ENCODE measurements at places on chromosomes 13 and 19. TPM values are rescaled to one million over a fixed set of nuclear protein-coding genes. Genes with fewer than 3 reads are reported as not detected.

GRCh38 chr19:17654993-17655392 is 33.2 kb downstream of the UNC13A start:
- no peaks in the 10 kb centered on the region for H3K27me3 ChIP-seq
- no peaks in the 10 kb centered on the region for H3K4me1 ChIP-seq
- no peak overlapping the region for H3K27ac ChIP-seq

DNA sequence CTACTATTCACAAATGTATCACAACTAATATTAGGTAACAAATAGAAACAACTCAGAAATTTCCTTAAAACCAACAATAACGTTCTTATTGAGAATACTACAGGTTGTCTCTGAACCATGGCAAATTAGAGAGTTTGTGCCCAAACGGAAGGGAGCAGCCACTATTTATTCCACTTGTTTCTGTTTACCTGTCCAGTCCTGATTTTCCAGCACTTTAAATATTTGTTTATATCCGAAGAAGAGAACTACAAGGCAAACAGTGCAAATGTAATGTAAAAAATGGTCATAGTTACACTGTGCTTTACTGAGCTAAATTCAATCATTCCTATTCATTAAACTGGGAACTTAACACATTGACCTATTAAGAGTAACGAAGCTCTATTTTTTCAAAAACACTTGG is 9.2 kb downstream of the SUCLA2 start:
- H3K36me3 ChIP-seq = peaks cover 35% of the 10 kb centered on the region
- H3K27ac ChIP-seq = no peak overlapping the region
- H3K4me1 ChIP-seq = no peaks in the 10 kb centered on the region
- no peaks in the 10 kb centered on the region for H3K27me3 ChIP-seq
- DNase-seq = no peak
- H3K4me3 ChIP-seq = no peak overlapping the region

DNA sequence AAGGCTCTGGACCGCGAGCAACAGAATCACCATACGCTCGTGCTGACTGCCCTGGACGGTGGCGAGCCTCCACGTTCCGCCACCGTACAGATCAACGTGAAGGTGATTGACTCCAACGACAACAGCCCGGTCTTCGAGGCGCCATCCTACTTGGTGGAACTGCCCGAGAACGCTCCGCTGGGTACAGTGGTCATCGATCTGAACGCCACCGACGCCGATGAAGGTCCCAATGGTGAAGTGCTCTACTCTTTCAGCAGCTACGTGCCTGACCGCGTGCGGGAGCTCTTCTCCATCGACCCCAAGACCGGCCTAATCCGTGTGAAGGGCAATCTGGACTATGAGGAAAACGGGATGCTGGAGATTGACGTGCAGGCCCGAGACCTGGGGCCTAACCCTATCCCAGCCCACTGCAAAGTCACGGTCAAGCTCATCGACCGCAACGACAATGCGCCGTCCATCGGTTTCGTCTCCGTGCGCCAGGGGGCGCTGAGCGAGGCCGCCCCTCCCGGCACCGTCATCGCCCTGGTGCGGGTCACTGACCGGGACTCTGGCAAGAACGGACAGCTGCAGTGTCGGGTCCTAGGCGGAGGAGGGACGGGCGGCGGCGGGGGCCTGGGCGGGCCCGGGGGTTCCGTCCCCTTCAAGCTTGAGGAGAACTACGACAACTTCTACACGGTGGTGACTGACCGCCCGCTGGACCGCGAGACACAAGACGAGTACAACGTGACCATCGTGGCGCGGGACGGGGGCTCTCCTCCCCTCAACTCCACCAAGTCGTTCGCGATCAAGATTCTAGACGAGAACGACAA is 1.8 kb downstream of the PCDH17 start:
- no peak overlapping the region for H3K4me3 ChIP-seq
- H3K27me3 ChIP-seq = peaks cover 19% of the 10 kb centered on the region
- no peaks in the 10 kb centered on the region for H3K36me3 ChIP-seq
- H3K27ac ChIP-seq = no peak overlapping the region

GRCh38 chr13:93226623-93227279 is at the start of gene GPC6:
GPC6 (plus strand) TSS chr13:93226807.
- peaks cover 16% of the 10 kb centered on the region for H3K27me3 ChIP-seq
- no peak within 1 kb of the TSS for H3K27ac ChIP-seq
- H3K4me1 ChIP-seq = no peaks in the 10 kb centered on the region
- H3K36me3 ChIP-seq = no peaks in the 10 kb centered on the region
- no peak for DNase-seq

GRCh38 chr13:75610466-75610865 is 25.7 kb upstream of the LMO7 start:
- no peak overlapping the region for H3K4me3 ChIP-seq
- H3K27me3 ChIP-seq = no peaks in the 10 kb centered on the region
- no peak for DNase-seq
- H3K4me1 ChIP-seq = no peaks in the 10 kb centered on the region
- no peak overlapping the region for H3K27ac ChIP-seq

DNA sequence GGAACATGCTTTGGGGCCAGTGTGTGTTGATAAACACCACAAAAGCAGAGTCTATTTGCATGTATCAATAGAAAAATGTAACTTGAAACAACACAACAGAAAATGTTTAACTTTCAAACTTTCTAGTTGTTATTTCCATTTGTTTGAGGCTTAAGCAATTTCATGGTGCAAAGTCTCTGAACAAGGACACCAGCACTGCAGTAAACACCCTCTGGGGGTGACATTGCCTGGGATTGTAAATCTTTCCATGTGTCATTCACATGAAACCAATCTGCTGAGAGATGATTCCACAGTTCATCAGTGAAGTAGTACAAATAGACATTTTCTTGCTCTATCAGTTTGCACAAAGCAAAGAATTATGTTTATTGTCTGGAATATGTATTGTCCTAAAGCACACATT is 124.5 kb downstream of the ITGBL1 start:
- no peak for DNase-seq
- H3K27ac ChIP-seq = no peak overlapping the region
- H3K27me3 ChIP-seq = no peaks in the 10 kb centered on the region

GRCh38 chr19:42361545-42361910 is 28.6 kb downstream of the CNFN start:
- H3K4me1 ChIP-seq = peaks cover 14% of the 10 kb centered on the region
- no peak overlapping the region for H3K4me3 ChIP-seq
- peaks cover 5% of the 10 kb centered on the region for H3K36me3 ChIP-seq
- H3K27ac ChIP-seq = no peak overlapping the region

DNA sequence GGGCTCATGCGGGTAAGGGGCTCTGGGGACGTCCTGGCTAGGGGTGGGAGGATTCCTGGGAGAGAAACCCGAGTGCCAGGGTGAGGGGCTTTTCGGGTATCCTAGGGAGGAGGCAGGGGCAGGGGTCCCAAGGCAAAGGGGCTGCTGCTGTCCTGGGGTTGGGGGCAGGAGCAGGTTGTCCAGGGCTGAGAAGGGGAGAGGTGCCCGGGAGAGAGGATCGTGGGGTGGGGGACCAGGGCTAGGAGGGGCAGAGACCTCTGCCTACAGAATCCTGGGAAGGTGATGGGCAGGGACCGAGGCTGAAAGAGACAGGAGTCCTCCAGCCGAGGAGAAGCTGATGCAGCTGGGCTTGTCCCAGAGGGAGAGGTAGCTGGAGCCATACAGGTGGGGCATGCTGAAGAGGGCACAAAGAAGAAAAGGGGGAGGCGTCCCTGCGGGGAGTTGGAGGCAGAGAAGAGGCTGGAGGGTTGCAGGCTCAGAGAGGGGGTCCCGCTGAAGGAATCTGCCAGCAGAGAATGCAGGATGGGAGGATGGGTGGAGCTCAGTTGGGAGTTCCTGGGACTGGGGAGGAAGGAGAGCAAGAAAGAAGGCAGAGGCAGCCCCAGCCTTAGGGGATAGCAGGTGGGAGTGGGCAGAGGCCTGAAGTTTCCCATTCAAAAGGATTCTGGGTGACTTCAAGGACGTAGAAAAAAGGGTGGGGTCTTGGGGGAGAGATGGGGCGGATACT is 574 bp downstream of the CYP2S1 start:
- no peaks in the 10 kb centered on the region for H3K36me3 ChIP-seq
- peaks cover 13% of the 10 kb centered on the region for H3K4me1 ChIP-seq
- DNase-seq = no peak
- no peak overlapping the region for H3K27ac ChIP-seq
- peaks cover 7% of the 10 kb centered on the region for H3K27me3 ChIP-seq
- H3K4me3 ChIP-seq = no peak overlapping the region

DNA sequence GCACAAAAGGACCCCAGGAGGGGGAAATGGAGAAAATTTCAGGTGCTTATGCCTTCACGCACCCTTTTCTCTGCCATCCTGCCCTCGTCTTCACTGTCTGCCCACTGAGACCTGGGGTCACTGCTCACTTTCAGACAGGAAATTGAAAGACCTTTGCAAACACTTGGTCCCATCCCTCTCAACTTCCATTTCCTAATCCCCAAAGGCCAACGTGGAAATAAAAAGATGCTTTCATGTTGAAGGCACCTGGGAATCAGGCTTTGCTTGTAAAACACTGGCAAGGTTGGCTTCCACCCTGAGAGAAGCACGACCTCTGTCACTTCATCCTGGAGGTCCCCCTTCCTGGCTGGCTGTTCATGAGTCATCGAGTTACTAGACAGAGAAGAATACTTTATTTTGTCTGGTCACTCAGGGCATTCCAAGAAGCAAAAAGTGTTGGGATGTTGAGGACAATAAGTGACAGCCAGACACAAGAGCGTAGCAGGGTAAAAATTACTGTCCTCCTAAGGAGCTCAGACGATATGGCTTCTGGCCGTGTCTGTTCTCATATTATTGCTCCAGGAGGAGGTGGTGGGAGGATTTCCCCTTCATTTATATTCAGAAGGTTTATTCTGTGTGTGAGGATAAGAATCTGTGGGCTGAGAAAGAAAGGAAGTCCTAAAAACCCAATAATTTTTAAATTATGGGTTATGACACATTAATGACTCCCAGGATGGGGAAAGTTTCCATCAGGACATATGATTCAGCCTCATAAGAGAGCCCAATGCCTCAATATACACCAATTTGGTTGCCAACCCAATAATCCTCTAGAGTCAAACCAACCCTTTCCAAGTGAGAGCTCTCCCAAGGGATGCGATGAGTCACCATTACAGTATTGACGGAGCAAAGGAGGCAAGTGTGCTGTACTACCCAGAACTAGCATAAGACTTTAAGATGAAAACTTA is 409.0 kb downstream of the COG6 start:
- no peaks in the 10 kb centered on the region for H3K36me3 ChIP-seq
- no peaks in the 10 kb centered on the region for H3K27me3 ChIP-seq
- no peak for DNase-seq

DNA sequence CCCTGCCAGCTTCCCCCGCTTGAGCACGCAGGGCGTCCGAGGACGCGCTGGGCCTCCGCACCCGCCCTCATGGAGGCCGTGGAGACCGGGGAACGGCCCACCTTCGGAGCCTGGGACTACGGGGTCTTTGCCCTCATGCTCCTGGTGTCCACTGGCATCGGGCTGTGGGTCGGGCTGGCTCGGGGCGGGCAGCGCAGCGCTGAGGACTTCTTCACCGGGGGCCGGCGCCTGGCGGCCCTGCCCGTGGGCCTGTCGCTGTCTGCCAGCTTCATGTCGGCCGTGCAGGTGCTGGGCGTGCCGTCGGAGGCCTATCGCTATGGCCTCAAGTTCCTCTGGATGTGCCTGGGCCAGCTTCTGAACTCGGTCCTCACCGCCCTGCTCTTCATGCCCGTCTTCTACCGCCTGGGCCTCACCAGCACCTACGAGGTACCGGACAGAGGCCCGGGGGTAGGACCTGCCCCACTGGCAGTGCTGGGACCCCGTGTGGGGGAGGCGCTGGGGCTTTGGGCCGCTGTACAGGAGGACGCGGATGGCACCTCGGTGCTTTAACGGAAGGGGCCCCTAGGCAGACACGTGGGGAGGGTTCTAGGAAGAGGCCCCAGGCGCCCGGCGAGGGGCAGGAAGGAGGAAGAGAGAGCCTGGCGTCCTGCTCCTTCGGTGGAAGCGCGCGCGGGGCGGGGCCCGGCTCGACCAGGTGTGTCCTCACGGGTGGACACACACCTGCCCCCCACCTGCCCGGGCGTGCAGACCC is 681 bp downstream of the SLC5A5 start:
- peaks cover 29% of the 10 kb centered on the region for H3K4me1 ChIP-seq
- peak; percentile 55 for DNase-seq
- H3K27me3 ChIP-seq = peaks cover 18% of the 10 kb centered on the region
- H3K36me3 ChIP-seq = no peaks in the 10 kb centered on the region
- H3K4me3 ChIP-seq = peak overlapping the region; percentile 6
- no peak overlapping the region for H3K27ac ChIP-seq

GRCh38 chr13:25632166-25632888 is 260.6 kb downstream of the ATP8A2 start:
- no peak overlapping the region for H3K4me3 ChIP-seq
- DNase-seq = no peak
- H3K27me3 ChIP-seq = peaks cover 2% of the 10 kb centered on the region
- H3K27ac ChIP-seq = no peak overlapping the region

GRCh38 chr19:16897856-16898161 is 9.0 kb downstream of the F2RL3 start:
- H3K4me1 ChIP-seq = peaks cover 59% of the 10 kb centered on the region
- H3K4me3 ChIP-seq = peak overlapping the region; percentile 48
- no peaks in the 10 kb centered on the region for H3K27me3 ChIP-seq

DNA sequence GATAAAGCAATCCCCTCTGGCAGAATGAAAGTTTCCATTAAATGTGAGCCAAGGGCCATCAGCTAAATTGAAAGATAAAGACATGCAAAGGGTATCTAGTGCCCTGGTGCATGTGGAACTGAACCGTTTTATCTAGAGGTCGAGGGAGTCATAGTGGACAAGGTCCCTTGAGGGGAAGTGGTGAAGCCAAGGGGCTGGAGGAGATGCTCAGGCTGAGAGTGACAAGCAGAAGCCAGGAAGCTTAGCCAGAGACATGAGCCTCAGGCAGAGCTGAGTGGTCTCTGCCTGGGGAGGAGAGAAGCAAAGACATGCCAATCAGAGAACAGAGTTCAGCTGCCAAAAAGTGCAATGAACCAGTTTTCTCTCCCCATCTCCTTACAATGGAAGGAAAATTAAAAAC is 68.1 kb upstream of the SLC10A2 start:
- no peak for DNase-seq
- H3K4me1 ChIP-seq = no peaks in the 10 kb centered on the region
- no peaks in the 10 kb centered on the region for H3K27me3 ChIP-seq
- no peaks in the 10 kb centered on the region for H3K36me3 ChIP-seq

DNA sequence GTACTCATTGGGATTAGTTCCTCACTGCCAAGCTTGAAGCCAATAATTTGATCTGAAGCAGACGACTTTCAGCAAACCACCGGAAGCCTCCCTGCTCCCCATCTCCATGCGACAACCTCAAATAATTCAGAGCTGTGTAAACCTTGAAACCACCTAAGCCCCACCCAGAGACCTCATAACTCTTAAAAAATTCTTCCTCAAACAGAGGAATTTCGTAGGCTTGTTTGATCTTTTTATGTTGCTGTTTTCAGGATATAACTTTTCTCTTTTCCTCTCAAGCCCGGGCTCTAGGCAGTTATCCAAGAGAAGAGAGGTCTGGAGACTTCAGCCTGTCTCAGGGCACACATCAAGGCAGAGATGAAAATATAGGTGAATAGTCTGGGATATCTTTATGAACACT is 311.6 kb downstream of the KCNRG start:
- no peak overlapping the region for H3K27ac ChIP-seq
- H3K27me3 ChIP-seq = no peaks in the 10 kb centered on the region
- DNase-seq = no peak
- no peak overlapping the region for H3K4me3 ChIP-seq
- H3K36me3 ChIP-seq = no peaks in the 10 kb centered on the region

SYNGR4 gene
- not detected for total RNA-seq

UPK1A gene
- total RNA-seq = not detected

CAPNS1 gene
- 569 TPM for total RNA-seq

METTL21C gene
- not detected for total RNA-seq

All from natural killer cell (primary cell).